ENCODE measurements at places on chromosomes 12 and 14.

GRCh38 chr14:75010472-75011093 lies 7.9 kb downstream of the EIF2B2 start:
- no peak for DNase-seq

GRCh38 chr14:81565441-81566290 lies 32.0 kb upstream of the SEL1L start:
- DNase-seq = peak; percentile 67

DNA sequence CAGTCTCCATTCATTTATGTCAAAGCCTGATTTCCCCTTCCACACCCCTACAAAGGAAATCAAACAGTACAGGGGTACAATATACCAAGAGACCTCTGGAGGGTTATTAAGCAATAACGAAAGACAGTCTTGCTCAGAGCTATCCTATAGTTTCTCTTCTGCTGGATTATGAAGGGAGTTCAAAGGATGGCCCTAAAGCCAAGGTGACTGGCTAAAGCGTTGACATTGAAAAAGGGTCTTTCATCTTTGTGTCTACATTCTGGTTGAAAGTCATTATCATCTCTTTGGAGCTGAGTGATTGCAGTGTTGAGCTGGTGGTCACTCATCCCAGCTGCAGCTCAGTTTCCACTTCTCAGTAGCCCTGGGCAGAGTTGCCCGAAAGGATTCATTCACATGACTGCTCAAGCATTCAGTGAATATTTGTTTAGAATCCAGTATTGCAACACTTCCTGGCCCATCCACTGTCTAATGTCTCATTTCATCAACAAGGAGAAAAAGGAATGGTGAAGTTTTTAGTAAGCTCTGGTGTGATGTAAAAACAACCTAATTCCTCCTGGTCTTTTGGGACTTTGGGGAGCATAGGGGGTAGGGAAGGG lies 19.2 kb upstream of the TBX5 start:
- no peak for DNase-seq

DNA sequence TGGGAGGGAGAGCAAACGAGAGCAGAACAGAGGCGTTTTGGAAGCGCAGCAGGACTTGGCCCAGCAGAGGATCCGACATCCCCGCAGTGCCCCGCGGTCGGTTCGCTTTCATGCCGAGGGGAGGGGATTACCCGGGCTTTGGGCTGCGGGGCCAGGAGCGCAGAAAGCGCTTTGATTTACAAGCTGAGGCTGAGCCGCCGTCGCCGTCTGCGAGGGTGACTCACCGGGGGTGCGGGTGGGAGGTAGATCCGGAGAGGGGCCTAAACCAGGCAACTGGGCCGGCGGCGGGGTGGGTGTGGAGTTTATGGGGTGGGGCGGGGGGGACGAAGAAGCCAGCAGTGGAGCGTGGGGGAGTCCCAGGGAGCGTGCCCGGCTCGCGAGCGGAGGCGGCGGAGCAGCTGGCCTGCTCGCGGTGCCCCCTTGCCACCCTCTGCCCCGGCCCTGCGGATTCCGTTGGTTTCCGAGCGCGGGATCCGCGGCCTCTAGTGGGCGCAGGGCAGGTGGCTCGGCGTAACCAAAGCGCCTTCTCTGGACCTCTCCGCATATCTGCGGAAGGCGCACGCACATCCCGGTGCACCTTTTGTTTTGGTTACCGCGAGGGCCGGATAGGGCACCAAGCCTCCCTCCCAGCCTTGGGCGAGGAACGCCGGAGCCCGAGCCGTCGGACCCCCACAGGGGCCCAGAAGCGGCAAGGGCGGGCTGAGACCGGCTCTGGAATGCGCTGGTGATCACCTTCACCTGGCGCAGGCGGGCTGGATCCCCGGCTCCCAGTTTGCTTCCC lies 2.6 kb downstream of the SIX4 start:
- no peak for DNase-seq

GRCh38 chr12:117417004-117417403 lies 55.6 kb upstream of the NOS1 start:
- no peak for DNase-seq
